ENCODE measurements at places on chromosomes 3 and 15.
A peak's percentile ranks its signal among the peaks of the same experiment; 100 is the strongest.

- peak; percentile 51 for DNase-seq
Measured at GRCh38 chr3:39126532-39127071, 19.1 kb downstream of the TTC21A start.

DNA sequence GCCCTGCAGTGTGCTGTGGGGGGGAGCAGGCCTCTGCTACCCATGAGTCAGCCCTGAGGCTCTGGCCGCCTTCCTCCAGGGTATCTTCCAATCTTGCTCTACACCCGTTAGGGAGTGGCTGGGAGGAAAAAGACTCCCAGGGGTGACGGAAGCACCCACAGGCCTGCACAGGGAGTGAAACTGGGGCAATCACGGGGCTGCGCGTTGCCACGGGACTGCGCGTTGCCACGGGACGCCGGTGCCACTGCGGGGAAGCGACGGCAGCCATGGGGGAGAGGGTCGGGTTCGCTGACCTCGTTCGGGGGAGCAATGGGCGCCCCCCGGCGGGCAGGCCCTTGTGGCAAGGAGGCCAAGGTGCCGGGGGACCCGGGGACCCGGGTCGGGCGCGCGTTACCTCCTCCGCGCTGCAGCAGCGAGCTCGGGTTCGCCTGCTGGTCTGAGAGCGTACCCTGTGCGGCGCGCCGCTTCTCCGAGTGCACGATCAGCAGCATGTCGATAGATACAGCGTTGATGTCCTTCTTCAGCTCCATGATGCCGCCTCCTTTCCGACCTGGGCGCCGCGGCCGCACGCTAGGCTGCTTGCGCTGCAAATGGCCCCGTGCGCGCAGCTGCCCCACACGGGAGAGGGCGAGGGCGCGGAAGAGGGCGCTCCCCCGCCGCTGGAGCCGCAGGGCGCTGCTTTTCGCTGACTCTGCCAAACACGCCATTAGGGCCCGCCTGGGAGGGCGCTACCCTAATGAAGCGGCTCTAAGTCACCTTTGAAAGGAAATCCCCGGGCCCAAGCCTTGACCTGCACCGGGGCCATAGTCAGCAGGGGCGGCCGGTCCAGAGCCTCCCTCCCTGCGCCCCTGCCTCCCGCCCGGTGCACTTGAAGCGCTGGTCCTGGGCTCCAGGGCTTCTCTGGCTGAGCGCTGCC is at the start of gene KY:
KY (minus strand) TSS at position 592 of the 916 bp plus-strand sequence; CDS start at position 530, 62 bp downstream.
- peak; percentile 83 for DNase-seq

- peak; percentile 5 for DNase-seq
Measured at GRCh38 chr3:67384760-67385397, 269.5 kb downstream of the SUCLG2 start.

DNA sequence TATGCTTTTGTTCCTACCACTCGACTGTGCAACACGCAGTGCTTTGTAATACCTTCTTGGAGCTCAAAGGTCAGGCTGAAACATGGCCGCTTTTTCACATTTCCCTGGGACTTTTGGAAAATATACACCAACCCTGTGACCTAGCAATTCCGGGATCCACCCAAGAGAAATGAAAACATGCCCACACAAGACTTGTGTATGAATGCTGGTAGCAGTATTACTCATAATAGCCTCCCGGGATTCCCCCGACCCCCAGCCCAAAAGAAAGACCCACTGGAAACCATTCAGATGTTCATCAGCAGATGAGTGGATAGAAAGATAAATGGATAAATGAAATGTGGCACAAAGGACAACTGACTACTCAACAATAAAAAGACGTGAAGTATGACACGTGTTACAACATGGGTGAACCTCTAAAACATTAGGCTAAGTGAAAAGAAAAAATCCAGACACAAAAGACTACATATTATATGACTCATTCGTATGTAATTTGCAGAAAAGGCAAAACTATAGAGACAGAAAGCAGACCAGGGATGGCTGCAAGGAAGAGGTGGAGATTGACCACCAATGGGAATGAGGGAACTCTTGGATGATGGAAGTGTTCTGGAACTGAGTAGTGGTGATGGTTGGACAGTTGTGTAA is 104.1 kb downstream of the PGPEP1L start:
- DNase-seq, result no peak

DNA sequence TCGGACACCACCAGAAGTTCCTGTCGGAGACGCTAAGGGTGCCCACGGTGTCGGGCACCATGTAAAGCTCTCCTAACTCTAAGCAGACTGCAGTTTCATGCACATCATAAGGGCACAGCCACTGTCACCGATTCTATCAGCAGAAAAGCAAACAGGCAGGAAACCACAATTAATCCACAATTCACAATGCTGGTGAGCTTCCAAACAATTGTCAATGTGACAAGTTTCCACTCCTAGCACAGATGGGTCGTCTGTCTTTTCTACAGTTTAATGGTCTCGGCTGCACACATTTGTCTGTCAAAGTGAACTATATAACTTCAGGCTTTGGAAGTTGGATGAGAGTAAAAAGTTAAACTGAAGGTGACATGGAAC is 8.8 kb upstream of the OCA2 start:
- DNase-seq, result no peak

GRCh38 chr15:90072978-90073640 is 29.2 kb downstream of the IDH2 start:
- DNase-seq, result no peak

GRCh38 chr15:80403712-80404056 is 498 bp upstream of the ARNT2 start:
- no peak for DNase-seq

DNA sequence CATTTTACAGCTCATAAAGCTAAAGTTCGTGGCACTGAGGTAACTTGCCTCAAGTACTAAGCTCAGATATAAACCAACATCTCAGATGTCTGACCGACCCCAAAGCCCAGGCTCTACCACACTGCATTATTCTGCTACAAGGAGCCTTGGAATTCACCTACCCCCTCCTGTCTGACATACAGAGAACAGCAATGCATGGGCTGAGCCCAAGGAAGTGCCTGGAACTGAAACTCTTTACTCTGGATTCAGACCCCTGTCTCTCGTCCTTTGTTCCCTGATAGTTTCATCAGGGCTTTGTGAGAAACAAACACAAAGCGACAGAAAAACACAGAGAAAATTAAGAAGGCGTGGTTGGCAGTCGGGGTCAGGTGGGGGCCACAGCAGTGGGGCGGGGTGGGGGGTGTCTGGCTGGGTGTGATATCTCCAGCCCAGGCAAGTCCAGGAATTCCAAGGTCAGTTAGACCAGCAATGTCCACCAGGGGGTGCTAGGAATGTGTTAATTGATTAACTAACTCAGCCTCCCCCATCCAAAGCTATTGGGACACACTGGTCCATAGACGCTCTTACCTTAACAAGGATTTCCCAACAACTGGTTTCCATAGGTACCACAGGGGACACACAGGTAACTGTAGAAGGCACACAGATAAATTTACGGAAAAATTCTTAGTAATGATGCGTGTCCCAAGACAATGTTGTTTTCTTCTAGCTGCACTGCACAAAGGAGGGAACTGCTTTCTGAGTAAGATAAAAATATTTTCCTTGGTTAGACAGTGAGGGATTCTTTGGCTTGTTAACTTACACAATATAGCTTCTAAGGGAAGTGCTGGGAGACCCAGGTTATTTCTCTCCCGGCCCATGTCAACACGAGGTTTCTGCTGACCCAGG is 18.8 kb upstream of the SSUH2 start:
- DNase-seq, result peak; percentile 73

GRCh38 chr15:75921732-75922703 is 18.3 kb downstream of the FBXO22 start:
- peak; percentile 56 for DNase-seq

DNA sequence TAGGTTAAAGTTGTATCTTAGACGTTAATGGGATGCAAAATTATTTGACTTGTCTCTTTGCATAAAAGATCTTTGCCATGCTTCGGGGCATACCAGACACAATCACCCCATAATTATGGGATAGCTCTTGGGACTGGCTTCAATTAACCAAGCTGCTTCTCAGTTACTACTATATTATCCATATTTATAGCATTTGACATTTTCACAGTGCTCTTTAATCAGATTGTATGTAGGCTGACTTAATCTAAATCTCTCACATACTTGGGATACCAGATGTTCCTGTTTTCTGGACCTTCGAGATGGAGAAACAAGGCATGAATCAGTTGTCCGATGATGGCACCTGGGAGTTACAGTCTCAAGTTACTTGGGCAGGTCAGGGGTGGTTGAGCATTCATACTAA is 27.2 kb upstream of the ABHD17C start:
- no peak for DNase-seq

DNA sequence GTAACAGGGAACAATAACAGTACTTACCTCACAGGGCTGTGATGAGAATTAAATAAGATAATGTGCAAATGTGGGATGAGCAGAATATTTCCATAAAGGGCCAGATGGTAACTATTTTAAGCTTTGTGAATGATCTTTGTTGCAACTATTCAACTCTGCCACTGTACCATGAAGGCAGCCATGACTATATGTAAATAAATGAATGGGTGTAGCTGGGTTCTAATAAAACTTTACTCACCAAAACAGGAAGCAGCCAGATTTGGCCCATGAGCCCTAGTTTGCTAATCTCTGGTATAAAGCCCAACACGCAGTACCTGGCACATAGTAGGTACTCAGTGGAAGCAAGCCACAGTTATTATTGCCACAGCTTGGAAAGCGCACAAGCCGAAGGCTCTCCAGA is 362.7 kb upstream of the PROK2 start:
- DNase-seq, result no peak

- DNase-seq, result no peak
Measured at GRCh38 chr15:71761649-71762048, 48.7 kb upstream of the NR2E3 start.

DNA sequence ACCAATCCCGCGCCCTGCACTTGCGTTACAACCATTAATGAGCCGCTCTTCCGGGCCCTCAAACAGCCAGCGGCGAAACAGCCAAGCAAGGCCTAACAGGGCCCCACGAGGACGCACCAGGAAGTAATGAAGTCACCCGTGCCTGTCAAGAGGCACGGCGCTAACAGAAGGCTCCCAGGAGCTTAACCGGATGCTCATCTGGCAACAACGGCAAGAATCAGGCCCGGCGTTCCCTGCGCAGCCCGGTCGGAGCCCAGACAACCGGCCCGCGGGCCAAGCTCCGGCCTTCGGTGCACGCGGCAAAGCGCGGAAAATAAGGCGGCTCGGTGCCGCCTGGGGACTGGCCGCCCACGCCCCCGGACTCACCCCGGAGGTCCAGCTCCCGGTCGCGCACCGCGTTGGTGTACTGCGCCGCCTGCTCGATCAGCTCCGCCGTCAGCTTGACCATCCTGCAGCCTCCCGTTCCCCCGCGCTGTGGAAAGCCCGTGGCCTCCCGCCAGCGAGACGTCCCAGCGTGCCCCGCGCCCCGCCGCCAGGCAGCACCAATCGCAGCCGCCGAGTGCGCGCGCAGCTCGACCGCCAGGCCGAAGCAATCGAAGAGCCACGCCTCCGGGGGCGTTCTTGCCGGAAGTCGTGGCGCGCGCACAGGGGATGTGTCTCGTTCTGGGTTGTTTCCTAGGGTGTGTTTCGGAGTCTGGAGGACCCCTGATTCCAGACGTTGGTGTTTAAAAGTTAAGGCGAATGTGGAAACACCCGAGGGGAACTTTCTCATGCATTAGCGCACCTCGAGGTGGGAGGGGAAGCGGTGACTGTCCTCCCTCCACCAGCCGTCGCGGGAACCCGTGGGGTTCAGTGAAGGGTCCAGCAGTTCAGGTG is at the start of gene SNRPA1:
SNRPA1 (minus strand) TSS at position 518 of the 876 bp plus-strand sequence; CDS start at position 448, 70 bp downstream.
- DNase-seq, result peak; percentile 99

DNA sequence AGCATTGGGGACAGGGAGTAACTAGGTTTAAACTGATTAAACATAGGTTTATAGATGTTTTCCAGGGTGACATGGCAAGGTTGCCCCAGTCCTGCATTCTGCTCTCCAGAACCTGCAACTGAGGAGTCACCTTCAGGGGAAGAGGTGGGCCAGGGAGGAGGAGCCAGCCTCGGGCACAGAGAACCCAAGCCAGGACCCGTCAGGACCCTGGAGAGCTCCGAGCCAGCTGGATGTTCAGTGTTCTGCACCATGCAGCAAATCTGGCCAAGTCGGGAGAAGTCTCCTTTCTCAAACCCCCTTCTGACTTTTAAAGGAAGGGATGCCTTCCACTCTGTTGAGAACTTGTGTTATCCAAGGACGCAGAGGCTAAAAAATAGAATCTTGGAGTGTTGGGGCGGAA is 62.1 kb upstream of the SLC6A11 start:
- peak; percentile 63 for DNase-seq

GRCh38 chr3:72739531-72740466 is 108.4 kb downstream of the SHQ1 start:
- DNase-seq, result no peak
